Cortex of kidney (tissue), 1 donor: ENCODE measurements at places on chromosomes 12 and 14.

GRCh38 chr14:90453401-90453951 lies 56.6 kb downstream of the CALM1 start:
- DNase-seq: no peak

- no peak for DNase-seq
These were observed 345.0 kb upstream of the SFSWAP start for GRCh38 chr12:131365821-131366260.

DNA sequence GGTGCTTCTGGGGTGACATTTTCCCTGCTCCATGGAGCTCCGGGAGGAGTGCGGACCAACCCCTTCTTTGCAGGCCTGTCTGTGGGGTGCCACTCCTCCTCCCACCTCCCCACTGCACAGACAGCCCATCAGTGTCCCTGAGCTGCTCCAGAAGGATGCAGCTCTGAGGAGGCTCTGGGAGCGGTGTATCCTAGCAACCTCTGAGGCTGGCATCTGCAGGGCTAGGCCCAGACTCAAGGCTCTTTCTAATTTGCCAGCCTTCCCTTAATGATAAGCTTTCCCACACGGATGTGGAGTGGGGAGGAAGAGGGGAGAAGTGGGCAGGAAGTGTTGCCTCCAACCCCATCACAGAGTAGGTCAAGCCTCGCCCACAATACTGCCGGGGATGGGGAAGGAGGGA lies 59.7 kb downstream of the CALM1 start:
- DNase-seq: no peak

GRCh38 chr12:76010732-76011458 lies 20.7 kb downstream of the PHLDA1 start:
- no peak for DNase-seq

DNA sequence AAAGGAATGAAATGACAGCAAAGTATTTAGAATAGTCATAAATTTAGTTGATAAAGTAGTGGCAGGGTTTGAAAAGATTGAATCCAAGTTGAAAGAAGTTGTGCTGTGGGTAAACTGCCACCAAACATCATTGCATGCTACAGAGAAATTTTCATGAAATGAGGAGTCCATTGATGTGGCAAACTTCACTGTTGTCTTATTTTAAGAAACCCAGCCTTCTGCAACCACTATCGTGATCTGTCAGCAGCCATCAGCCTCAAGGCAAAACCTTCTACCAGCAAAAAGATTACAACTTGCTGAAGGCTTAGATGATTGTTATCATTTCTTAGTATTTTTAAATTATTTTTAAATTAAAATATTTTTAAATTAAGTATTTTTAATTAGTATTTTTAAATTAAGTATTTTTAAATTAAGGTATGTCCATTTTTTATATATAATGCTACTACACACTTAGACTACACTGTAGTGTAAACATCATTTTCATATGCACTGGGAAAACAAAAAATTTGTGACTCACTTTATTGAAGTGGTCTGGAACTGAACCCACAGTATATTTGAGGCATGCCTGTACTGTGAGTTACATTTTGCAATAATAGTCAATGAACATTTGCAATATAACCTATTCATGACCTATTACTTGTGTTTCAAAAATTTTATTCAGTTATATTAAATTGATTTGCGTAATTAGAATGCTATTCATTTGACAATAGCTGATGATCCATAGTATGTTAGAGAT lies 67.2 kb upstream of the SYT1 start:
- no peak for DNase-seq

DNA sequence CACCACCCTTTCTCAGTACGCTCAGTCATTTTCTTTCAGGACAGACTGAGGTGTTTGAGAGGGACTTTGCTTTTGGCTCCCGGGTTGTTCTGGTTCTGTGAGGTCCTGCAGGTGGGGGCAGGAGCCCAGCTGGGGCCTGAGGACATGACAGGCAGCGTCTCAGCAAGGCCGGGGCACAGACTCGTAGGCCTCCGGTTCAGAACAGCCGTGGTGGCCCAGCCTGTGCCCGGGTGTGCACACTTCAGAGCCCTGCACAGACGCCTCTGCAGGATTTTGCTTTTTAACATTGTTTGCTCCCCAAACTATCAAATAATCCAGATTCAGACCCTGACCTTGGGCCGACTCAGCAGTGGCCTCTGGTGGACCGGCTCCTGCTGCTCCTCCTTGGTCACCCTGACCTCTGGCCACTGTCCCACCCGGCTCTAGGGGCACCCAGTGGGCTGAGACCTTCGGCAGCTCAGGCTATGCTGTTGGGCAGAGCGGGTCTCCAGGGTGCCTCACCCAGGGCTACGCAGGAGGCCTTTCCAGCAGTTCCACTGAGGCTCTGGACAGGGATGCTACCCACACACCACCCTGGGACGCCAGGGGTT lies 65.2 kb downstream of the ADGRD1 start:
- no peak for DNase-seq

DNA sequence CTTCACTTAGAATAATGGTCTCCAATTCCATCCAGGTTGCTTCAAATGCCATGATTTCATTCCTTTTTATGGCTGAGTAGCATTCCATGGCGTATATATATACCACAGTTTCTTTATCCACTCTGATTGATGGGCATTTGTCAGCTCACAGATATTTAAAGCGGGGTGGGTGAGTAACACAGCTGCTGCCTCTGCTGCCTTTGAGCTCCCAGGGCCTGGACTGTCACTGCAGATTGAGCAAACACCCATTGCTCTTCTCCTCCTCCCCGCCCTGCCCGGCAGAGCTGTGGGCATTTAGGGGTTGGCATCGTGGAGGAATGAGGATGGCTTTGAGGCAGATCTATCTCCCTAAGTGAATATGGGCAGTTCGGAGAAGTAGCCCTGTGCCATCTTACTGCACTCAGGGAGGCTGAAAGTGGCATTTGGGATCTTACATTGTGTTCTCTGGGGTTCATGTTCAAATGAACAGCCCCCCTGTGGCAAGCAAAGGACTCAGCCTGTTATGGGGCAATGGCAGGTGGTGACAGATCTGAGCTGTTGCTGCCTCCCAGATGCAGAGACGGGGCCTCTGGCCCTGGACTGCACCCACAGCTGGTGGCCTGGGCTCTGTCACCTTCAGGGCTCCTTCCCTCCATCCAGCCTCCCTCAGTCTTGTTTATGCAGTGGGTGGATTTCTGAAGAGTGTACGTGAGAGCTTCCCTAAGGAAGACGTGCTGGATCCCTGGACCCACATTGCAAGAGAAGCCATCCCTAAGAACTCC lies 4.9 kb downstream of the RFLNA start:
- no peak for DNase-seq

GRCh38 chr12:25771041-25771440 lies 187.4 kb upstream of the RASSF8 start:
- no peak for DNase-seq

DNA sequence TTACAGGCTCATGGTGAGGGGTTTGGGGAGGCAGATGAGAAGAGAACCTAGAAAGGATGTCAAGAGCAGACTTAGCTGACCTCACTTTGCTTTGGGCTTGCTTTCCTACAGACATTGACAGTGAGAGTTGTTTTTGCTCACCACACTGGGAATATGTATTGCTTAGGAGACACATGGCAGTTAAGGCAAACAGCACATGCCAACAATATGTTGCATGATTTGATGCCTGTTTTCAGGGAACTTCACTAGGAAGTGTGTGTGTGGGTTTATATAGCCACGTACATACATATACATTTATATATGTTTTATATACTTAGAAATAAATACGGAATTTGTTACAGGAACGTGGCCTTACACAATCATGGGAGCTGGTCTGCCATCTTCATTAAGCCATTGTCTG lies 346.1 kb downstream of the RGS6 start:
- DNase-seq: no peak

DNA sequence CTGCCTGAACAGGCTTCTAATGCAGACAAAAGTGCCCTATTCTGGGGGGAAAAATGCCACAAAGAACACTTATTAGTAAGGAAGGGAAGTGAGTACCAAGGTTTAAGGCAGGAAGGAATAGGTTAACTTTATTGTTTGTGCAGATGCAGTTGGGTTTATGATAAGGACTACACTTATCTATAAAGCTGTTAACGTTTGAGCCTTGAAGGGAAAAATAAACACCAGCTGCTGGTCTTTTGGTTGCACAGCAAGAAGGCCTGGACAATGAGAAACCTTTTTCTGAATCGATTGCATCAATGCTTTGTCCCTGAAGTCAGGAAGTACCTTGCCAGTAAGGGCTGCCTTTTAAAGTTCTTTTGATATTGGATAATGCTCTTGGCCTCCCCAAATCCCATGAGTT lies 407.8 kb downstream of the ATP23 start:
- DNase-seq: no peak

DNA sequence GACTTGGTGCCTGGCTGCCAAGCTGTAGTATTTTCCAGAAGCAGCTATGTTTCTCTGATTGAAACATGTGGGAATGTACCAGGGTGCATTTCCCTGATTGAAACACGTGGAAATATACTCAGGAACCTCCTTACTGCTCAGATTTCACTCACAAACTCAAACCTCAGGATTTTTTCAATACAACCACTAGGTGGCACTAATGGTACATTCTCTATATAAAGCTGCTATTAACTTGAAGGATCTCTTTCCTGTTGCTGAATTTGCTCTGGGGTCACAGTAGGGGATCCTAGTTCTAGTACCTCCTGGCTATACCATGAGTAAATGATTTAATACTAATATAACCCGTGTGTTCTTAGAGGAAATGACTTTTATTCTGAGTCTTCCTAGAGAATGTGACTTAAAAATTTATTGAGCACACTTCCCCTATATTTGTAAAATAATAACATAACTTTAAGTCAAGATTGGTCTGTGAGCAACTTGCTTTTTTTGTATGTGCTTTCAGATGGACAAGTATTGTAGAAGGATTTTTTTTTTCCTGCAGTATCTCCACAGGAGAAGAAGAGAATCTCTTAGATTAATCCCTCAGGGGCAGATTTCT lies 173.8 kb upstream of the MIS18BP1 start:
- no peak for DNase-seq

GRCh38 chr14:99425272-99425681 lies 55.4 kb downstream of the SETD3 start:
- DNase-seq: no peak

GRCh38 chr14:50058113-50058512 lies 58.3 kb downstream of the VCPKMT start:
- DNase-seq: no peak
